CD4-positive, alpha-beta T cell treated with Interleukin-6 at 100 ng/mL for 8 hours (primary cell): ENCODE measurements at places on chromosomes 1 and 21.

DNA sequence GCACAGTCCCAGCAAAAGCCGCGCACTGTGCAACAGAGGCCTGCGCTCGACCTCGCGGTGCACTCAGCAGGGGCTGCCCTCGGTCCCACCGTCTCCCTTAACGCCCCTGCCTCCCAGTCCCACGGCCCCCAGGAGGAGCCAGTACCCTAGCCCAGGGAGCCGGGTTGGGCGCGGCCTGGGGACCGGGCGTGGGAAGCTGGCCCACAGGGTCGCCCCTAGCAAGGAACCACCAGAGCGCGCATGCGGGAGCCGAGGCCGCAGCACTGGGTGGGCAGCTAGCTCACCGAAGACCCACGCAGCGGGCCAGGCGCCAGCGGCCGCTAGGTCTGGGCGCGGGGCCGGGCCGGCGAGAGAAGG is 21.6 kb upstream of the ZNF678 start:
- no peak for DNase-seq

DNA sequence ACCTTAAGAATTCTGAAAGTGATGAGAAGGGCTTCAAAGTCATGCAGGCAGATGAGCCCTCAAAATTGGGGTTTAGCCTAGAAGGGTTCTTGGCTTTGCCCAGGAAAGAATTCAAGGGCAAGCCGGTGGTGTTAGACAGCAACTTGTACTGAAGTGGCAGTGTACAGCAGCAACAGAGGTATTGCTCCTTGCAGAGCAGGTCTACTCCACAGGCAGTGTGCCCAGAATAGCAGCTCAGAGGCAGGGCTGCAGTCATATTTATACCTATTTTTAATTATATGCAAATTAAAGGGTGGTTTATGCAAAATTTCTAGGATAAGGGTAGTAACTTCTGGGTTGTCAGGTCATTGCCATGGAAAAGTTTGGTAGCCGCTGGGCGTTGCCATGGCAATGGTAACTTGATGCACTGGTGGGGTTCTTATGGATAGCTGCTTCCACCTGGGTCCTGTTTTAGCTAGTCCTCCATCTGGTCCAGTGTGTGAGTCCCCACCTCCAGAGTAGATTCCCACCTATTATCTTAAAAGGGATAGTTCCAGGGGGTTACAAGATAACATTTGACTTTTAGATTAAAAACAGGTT is 57.9 kb upstream of the CR2 start:
- DNase-seq, result no peak

DNA sequence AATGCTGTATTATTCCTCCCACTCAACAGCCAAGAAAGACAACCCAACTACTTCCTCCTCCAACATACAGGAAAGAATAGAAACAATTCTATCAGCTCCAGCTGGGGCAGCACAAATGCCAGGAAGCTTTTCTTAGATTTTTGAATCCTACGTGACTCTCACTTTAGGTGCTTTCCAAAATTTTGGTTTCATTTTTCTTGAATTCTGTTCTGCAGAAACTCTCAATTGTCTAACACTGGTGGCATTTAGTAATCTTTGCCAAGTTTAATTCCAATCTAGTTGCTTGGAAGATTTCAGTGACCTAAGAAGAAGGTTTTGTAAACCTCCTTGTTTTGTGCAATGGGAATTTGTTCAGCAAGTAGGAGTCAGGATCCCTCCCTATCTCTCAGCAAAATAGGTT is 37.1 kb upstream of the DOCK7 start:
- no peak for DNase-seq

DNA sequence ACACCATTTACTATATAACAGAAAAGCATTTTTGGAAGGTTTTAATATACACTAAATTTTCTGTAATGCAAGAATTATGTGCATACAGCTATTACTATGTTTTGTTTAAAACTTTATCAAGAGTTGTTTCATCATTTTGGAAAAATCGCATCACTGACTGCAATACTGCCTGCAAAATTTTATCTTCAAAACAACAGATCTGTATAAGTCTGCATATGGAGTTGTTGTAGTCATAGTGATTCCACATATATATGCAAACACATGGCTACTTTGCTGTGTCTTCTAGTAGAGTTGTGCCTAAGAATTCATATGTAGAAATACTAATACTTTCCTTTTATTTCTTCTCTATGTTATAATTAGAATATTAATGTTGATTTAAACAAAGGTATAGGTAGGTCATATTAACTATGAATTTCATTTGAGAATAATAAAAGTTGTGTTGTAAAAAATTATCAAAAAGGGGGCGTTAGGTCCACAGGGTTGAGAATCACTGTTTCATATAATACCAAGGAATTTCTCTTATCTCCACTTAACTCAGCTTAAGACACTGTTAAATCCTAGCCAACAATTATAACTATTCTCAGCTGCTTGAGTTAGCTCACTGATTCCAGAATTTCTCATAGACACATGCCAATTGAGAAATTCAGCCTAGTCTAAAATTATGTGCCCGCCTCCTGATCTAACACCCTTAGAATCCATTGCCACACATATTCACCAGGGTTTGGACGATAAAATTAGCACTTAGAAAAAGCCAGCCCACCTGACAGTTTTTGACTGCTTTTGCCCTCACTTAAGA is 22.9 kb upstream of the LAMC1 start:
- no peak for DNase-seq

DNA sequence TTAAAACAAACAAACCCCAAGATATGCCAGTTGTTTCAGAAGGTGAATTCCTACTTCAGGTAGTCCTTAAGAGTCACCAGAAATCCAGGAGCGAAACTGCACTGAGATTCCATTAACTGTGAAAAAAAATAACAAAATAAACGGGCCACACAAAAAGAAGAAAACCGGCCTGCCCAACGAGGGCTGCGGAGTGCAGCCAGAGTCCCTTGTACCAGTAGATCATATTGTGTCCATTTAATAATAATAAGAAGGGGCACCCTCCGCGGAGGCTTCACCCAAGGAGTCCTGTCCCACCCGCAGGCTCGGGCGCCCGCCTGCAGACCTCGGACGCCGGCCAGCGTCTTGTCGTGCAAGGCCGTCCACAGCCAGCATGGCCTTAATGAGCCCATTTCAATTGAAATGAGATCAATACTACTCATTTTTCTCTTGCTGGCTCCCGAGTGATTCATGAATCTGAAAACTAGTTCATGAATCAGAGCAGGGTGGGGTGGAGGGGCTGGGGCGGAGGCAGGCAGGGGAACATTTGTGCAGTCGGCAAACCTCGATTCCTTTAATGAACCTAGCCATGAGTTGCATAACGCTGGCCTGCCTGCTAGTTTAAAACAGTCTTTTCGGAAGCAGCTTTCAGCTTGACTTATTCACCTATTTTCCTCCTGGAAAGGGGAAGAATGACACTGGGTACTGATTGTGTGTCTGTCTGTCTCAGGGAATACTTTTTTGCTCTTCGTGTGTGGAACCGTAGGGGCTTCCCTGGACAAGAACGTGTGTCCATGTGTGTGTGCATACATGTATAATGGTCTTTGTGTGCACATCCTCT is 113.1 kb upstream of the IRF2BP2 start:
- peak; percentile 61 for DNase-seq

- no peak for DNase-seq
Observed at GRCh38 chr1:187790724-187791123, 962.0 kb downstream of the PLA2G4A start.

DNA sequence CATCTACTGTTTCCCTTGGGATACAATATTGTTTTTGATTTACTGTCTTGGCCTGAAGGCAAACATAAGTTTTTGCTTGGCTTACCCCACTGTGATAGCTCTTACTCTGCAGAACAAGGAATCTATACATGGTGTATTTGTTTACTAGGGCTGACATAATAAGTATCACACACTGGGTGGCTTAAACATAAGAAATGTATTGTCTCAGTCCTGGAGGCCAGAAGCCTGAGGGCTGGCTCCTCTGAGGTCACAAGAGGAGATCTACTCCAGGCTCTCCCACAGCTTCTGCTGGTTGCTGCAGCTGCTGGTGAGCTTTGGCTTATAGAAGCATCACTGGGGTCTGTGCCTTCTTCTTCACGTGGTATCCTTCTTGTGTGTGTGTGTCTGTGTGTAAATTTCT is 30.7 kb upstream of the IGSF5 start:
- no peak for DNase-seq

- DNase-seq, result no peak
Observed at GRCh38 chr21:43658088-43658741, 1.1 kb downstream of the HSF2BP start.

- no peak for DNase-seq
Observed at GRCh38 chr1:18230840-18231239, 123.2 kb downstream of the IGSF21 start.

DNA sequence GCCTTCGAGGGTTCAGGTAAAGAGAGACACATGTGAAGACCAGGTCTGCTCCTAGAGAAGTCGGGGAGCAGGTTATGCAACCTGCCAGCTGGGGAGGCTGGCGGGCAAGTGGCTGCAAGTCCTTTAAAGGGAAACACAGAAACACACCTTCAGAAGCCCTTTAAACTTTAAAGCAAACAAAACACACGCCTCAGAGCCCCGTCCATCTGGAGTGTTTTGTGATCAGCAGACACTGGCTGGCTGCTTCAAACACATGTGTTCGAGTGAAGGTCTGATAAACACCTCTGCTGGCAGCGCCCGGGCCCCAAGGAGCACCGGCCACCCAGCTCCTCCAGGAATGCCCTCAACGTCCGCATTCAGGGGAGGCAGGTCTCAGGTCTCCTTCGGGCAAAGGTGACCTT is 15.2 kb downstream of the RIPK4 start:
- no peak for DNase-seq

- no peak for DNase-seq
Observed at GRCh38 chr1:211920141-211920572, 89.6 kb upstream of the LPGAT1 start.

DNA sequence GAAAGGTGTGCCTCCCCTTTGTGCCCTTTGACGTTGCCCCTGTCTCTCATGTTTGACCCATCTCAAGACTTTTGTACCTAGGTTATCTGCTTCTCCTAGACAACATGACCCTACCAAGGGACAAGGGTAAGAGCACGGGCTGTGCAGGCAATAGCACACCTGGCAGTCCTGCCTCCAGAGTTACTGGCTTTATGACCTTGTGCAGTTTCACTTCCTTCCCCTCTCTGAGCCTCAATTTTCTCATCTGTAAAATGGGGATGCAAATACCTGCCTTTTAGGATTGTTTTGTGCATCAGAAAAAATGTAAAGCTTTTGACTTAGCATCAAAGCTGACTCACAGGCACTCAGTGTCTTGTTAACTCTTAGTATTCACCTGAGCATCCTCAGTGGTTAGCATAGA is 36.4 kb downstream of the ELK4 start:
- no peak for DNase-seq

DNA sequence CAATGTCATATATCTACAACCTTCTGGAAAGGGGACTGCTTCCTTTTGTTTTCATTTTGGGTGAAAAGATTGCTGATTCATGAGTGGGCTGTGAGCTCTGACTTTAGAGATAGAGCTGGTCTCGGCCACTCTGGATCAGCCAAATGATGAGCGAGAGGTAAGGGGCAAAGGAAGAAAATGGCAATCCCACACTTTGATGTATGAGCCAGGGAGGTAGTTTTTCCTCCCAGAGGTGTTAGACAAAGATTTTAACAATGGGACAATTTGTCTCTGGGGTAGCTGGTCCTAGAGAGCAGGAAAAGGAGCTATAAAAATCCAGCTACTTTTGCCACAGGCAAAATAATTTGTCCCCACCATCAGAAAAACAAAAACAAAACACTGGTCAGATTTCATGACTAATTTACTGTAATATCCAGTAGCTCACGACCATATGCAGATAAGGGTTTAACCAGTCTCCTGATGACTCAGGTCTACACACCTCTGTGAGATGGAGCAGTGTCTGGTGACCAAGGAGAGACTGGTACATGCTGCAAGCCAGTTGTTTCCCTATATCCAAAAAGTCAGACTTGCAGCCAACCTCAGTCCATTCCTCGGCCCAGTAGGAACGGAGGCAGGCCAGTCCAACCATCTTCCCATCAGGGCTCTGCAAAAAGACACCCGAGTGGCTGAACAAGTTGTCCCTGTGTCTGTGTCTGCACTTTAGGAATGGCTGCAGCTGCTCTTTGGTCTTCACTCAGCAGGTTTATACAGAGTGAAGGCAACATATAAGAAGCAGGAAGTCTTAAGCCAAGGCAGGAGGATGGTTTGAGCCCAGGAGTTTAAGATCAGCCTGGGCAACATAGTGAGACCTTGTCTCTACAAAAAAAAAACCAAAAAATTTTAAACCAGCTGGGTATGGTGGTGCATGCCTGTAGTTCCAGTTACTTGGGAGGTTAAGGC is 29.2 kb downstream of the DNASE2B start:
- DNase-seq, result no peak

- DNase-seq, result no peak
Observed at GRCh38 chr1:201749059-201749690, 79.8 kb upstream of the IPO9 start.

DNA sequence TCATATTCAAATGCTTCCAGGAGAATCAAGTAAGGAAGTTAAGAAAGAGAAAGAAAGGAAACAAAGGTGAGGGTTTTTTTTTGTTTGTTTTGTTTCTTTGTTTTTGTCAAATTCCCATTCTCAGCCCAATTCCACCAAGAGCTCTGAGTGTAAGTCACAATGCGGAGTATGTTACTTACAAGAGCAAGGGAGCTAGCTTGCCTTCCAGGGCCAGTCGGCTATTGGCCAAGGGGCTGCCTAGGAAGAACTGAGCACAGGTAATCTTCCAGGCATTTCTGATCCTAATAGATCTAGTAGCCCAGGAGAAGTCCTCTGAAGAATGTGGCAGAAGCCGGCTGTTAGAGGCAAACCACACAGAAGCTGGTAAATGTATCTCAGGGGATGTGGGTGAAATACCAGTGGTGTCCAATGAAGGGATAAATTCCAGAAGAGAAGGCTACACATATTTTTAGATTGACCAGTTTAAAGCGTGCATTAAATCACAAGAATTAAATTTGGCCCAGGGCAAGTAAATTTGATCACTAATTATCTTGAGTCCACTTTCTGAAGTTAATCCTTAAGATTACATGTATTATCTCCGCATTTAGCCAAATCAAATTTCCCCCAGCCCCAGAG is 239.6 kb upstream of the ADAMTS5 start:
- DNase-seq, result no peak

DNA sequence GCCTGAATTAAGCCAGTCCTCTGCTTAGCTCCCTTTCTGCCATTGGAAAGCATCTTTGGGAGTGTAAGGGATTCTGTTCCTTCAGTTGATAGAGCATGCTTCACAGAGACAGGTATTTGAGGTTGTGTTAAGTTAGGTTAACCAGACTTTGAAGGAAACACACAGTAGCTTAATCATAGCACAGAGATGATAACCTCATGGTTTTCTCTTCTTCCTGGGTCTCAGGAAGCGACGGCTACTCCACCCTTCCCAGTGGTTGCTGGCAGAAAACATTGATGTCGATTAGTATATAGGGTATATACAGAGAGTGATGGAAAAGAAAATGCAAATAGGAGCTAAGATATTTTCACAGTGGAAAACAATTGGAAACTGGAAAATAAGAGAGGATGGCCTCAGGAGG is 42.0 kb downstream of the S1PR1 start:
- peak; percentile 60 for DNase-seq

DNA sequence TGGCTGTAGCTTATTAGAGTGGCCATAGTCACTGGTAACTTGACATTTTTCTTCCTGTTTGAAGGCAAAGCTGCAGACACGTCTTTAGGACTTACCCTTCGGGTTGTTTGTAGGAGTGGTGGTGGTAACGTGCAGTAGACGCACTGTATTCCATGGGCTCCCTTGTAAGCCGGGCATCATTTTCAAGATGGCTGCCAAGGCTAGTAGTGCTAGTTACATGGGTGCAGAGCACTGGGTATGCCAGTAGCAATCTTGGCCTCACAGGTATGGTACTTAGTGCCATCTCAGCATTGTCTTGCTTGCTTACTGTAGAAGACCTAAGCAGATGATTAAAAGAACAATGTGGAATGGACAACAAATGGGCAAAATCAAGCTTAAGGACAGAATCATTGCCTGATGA is 1.9 kb downstream of the YBX1 start:
- no peak for DNase-seq

- DNase-seq, result no peak
Observed at GRCh38 chr1:86018283-86018923, 138.2 kb downstream of the COL24A1 start.
